ENCODE measurements at places on chromosomes 3 and 15.

DNA sequence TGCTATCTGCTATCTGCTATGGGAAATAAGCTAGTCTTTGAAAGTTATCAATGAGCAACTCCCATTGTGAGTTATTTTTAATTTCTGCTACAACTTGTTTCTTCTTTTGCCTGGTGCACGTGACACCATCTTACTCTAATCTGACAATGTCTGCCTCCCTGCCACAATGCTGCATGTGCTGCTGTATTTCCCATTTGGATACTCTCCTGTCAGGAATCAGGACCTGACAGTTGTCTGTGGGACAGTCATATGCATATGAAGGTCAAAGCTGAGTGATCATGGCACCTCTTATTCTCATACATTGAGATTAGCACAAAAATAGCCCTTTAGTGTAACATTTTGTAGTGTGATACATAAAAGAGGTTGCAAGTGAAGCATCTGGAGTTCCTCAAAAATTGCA is 45.8 kb downstream of the HMG20A start:
- DNase-seq: no peak

- DNase-seq: no peak
Measured at GRCh38 chr3:124201786-124202185, 209.9 kb upstream of the ROPN1 start.

GRCh38 chr15:40909662-40910630 is 15.7 kb downstream of the VPS18 start:
- no peak for DNase-seq

- no peak for DNase-seq
Measured at GRCh38 chr3:111369958-111370357, 172.0 kb upstream of the CD96 start.

GRCh38 chr15:85541744-85542143 is 161.3 kb downstream of the AKAP13 start:
- DNase-seq: no peak

DNA sequence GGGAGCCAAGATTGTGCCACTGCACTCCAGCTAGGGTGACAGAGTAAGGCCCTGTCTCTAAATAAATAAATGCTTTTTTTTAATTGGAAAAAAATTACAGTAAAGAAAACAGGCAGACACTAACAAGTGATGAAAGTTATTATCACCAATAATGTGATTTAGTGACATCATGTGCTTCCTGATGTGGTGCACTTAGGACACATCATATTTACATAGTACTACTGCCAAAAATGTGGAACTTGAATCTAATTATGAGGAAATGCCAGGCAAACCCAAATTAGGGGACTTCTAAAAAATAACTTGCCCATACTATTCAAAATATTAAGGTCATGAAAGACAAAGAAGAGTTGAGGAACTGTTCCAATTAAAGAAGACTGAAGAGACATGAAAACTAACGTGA is 30.8 kb downstream of the MAP4 start:
- no peak for DNase-seq

GRCh38 chr3:41178576-41178975 is 20.7 kb upstream of the CTNNB1 start:
- DNase-seq: no peak

DNA sequence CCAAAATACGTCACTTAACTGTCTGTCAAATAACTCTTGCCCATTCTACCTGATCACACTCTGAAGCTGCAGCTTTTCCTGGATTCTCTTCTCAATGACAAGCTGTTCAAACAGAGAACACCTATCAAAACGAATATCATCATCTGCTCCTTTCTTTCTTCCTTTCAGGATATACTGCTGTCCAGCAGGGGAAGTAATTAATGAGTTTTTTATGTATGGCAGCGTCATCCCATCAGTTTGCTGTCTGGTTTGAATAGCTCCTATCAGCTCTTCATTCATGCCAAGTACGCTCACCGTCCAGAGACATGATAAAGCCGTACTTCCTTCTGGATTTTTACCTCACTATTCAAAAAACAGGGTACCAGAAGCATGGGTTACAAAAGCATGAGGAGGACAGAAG is at the start of gene CHRM5:
Gene CHRM5 (plus strand): TSS at position 274 of the 400 bp plus-strand sequence. CDS start 94,221 bp downstream, outside the sequence.
- no peak for DNase-seq

DNA sequence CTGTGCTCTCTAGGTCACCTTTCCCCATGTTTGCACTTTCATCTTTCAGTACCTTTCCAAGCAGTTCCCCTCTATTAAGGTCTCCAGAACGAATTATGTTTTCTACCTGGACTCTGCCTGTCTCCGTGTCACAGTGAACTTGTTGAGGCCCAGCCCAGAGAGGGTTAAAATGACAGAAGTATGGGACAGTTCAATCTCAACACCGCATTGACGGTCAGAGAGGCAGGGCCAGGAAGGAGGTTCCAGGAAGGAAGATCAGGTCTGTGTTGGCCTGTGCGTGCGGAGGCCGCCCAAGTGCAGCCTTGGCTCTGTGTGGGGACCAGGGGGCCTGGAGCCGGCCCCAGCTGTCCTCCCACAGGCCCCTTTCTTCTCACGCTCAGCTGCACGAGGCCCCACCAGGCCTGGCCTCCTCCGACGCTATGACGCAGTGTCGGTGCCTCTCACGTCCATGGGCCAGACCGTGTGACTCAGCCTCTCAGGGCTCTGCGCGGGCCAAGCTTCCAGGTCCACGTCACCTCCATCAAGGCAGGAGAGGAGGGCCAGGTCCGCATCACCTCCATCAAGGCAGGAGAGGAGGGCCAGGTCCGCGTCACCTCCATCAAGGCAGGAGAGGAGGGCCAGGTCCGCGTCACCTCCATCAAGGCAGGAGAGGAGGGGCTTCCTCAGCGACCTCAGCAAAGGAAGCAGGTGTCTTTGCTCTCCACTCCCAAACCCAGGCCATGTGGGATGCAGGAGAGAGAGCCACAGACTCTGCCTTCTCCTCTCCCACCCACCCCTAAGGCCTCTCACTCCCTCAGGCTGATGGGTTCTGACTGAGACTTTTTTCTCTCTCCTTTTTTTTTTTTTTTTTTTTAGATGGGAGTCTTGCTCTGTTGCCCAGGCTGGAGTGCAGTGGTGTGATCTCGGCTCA is 83.1 kb downstream of the CPN2 start:
- no peak for DNase-seq

GRCh38 chr3:53716998-53717397 is 129.2 kb downstream of the CHDH start:
- DNase-seq: no peak

DNA sequence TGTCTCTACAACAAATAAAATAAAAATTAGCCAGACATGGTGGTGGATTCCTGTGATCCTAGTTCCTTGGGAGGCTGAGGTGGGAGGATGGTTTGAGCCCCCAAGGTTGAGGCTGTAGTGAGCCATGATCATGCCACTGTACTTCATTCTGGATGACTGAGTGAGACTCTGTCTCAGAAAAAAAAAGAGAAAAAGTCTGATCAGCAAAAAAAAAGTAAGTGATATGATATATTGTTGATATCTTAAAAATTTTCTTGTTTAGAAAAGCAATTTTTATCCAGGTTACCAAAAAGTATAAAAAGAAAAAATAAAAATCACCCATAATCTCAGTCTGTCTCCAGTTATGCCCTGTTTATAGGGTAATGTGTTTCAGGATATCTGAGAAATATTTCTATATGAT is 251.4 kb downstream of the OTOL1 start:
- no peak for DNase-seq

DNA sequence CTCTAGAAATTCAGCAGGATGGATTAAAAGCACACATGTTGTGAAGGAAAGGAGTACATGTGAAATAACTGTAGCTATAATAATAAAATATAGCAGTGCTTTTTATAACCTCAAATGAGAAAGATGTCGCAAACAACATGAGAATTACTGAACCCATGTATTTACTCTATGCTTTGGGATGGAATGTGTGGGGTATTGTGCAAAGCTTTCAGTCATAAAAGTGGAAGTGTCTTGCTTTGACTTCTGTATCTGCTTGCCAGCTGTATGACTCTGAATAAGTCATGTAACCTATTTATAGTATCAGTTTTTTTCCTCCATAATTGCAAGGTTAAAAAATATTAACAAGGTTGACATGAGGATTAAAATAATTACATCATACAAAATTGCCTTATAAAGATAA is 519.3 kb upstream of the CADM2 start:
- no peak for DNase-seq

- no peak for DNase-seq
Measured at GRCh38 chr15:58605931-58606530, 143.5 kb downstream of the ADAM10 start.

DNA sequence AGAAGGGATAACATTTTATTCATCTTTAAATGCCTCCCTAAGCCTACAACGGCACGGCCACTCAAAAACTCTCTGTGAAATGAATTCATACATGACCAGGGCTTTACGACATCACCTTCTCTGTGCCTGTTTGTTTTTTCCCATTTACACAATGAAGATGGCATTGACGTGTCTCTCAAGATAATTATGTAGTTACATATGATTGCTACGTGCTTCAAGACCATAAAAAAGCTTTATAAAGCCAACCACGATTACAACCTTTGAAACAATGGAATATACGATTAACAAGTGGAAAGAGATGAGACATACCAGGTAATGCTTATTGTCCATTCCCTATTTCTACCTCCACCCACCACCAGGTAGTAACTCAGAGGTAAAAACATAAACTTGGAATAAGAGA is 168.4 kb downstream of the P3H2 start:
- DNase-seq: no peak

DNA sequence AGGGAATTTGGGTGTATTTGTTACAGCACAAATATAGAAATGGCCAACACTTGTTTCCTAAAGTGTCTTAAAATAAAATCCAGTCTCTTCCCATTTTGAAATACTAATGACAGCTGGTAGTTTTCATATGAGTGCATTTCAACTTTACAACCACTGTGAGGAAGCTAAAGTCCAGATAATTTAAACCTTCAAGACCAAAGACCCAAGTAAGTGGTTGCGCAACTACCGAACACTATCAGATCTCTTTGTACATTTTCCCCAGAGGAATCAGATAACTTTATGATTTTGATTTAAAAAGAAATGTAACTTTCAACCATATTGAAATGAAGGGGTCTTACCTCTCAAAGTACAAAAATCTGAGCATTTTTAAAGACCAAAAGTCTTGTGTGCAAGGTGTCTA is 14.3 kb downstream of the BCL2L10 start:
- DNase-seq: no peak

GRCh38 chr15:52154896-52155865 is 36.0 kb downstream of the GNB5 start:
- no peak for DNase-seq

GRCh38 chr3:56303487-56303886 is 164.8 kb downstream of the ERC2 start:
- peak; percentile 43 for DNase-seq

- no peak for DNase-seq
Measured at GRCh38 chr3:70933105-70933810, 620.8 kb upstream of the MDFIC2 start.

DNA sequence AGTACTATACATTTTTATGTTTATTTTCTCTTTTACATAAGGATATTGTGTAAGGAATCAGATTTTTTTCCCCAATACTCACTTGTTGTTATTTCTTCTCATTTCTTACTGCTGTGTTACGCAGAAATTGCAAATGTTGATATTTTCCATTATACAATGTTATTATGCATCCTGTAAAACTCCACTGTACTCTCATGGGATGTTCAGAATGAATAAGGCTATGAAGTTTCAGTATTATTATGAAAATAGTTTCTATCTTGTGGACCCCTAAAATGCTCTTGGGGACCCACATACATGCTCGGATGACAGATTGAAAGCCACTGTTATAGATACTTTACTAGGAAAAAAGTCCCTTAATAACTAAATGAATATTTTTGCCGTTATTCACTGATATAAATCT is 329.4 kb downstream of the EPHA3 start:
- DNase-seq: no peak

- DNase-seq: peak; percentile 87
Measured at GRCh38 chr3:21055015-21055414, 696.0 kb downstream of the ZNF385D start.

- DNase-seq: no peak
Measured at GRCh38 chr3:37138816-37139215, 35.6 kb downstream of the LRRFIP2 start.

- DNase-seq: no peak
Measured at GRCh38 chr3:128060473-128061381, 8.5 kb downstream of the SEC61A1 start.

GRCh38 chr3:179807588-179807987 is 154.7 kb downstream of the USP13 start:
- no peak for DNase-seq

DNA sequence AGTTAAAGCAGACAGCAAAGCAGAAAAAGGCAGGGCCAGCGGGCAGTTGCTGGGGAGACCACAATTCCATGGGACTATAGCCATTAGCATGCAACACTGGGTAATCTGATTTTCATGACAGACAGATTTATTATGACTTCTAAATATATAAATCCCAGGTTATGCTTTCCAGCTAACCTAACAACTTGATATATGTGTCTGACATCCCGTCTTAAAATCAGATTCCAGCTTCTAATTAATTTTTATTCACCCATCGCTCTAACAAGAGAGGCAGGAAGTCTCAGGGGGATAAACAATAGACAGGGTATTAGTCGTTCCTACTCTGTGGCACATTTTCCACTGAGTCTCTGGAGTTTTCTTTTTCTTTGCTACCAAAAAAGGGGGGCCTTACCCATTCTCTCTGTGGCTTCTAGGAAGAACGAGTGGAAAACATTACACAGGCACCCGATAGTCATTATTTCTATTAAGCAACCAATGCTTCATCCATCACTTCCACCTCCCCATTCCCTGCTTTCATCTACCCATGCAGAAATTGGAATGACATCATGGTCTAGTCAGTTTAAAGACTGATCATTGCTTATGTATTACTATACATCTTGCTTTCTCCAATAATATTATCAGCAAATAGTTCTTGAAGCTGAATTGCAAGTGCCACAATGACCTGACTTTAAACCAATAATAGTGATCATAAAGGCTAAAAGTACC is 173.1 kb downstream of the FHIT start:
- no peak for DNase-seq

- no peak for DNase-seq
Measured at GRCh38 chr3:13689373-13690260, 140.7 kb downstream of the FBLN2 start.
